ENCODE measurements at places on chromosomes 4 and X.

- DNase-seq: no peak
These were observed 265.0 kb upstream of the FAT4 start for GRCh38 chr4:125049711-125050110.

DNA sequence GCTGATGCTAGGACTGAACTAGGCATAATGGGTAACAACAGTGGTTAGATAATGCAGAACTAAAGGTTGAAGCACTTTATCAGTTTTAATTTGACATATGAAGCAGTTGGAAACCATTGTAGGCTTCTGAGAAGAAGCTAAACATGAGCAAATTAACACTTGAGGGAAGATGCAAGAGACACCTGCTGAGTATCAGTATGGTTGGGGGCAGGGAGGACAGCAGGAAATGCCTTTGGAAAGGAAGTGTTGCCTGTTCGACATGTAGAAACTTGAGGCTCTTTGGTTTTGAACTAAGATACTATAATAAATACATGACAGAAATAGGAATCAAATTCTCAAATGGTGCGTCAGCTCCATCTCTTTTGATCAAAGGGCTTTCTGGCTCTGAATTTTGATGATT lies 115.6 kb downstream of the FHIP1A start:
- DNase-seq: no peak

DNA sequence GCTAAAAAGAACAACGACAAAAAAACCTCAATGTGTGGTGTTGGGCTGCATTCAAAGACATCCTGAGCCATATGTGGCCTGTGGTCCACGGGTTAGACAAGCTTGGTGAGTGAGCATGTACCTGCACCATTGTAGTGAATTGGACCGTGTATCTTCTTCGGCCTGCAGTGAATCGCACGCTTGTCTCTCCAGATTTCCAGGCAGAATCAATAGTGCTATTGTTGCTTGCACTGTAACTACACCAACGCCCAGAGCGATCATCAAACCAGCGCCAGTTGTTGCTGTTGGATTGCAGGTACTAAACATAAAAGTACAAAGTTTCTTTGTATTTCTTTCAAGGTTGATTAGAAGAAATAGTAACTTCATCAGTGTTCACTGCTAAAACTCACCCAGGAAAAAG lies 101.6 kb downstream of the HUWE1 start:
- no peak for DNase-seq

DNA sequence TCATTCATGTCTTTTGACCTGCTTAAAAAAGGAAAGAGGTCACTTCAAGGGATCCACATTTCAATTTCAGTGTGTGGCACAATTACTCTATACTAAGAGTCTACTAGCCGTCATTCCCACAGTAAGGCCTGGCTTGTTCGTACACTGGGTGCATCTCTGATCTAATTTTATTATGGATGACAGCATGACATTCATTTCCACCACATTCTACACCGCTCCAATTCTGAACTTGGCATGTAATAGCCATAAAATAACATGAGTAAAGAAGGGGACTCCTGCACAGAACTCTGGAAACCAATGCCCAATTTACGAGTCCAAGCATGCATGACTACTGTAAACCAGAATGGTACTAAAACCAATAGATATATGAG lies 51.1 kb downstream of the HAND2 start:
- DNase-seq: no peak

DNA sequence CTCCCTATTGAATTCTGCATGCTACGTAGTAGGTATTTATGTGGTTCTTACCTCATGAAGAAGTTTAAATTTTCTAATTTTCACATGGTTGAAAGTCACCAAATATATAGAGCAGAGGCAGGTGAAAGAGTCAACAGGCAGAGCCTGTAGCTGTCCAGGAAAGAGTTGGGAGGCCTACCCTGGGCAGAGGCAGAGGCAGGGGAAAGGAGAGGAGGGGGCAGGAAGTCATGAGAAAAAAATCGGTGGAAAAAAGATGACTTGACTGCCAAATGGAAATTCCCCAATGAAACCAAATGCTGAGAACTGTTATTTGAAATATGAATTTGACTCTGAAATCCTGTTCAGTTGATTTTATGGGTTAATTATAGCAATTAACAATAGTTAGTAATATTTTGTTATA lies 23.1 kb upstream of the GPR34 start:
- no peak for DNase-seq

DNA sequence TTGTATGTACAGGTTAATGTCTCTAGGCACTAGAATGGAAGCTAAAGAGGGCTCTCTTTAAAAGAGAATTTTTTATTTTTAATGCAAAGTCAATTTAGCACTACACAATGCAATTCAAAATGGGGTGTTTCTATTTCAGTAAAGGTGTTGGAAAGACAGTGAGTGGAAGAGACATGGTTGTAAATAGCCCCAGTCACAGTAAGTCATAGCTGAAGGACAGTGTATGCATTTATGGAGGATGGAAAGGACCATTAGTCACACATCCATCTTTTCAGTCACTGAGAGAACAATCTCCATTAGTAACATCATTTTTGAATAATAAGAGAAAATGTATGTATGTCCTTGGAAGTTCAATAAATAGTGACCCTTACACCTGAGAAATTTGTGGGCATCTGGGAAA lies 148.0 kb downstream of the PDHA2 start:
- DNase-seq: no peak

Measured in stimulated activated CD8-positive, alpha-beta memory T cell treated with anti-CD3 and anti-CD28 coated beads, Interleukin-7, amount 100 ng/mL, for 1 hour (primary cell).